IPS-NIHi11 (cell line): ENCODE measurements at places on chromosomes 4 and X.

DNA sequence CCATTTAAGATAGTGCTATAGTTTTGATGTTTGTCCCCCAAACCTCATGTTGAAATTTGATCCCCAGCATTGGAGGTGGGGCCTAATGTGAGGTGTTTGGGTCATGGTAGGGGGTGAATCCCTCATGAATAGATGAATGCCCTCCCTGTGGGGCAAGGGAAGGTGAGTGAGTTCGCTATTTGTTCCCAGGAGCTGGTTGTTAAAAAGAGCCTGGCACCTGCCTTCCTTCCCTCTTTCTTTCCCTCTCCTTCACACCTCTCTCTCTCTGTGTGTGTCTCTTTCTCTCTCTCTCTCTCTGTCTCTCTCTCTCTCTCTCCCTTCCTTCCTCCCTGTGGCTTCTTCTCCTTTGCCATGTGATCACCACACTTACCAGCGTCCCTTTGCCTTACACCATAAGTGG lies 160.7 kb downstream of the AASDH start:
- peak; percentile 27 for DNase-seq

DNA sequence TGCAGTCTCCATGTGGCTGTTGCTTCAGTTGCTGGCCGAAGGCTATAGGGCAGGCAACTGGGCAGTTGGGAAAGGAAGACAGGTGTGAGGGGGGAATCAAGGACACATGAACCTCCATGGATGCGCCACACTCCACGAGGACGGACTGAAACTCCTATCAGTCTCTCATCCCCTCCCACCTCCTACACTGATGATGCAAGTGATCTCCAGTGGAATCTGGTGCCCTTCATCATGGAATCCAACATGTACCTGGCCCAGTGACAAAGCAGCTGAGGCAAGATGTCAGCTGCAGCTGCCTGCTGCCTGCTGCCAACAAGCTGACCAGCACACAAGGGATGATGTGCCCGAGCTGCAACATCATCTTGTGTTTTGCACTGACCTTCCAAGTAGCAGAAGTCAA lies 26.0 kb upstream of the MGST2 start:
- no peak for DNase-seq

- DNase-seq = peak; percentile 41
Observed at GRCh38 chr4:96642490-96642889, 802.6 kb downstream of the PDHA2 start.

DNA sequence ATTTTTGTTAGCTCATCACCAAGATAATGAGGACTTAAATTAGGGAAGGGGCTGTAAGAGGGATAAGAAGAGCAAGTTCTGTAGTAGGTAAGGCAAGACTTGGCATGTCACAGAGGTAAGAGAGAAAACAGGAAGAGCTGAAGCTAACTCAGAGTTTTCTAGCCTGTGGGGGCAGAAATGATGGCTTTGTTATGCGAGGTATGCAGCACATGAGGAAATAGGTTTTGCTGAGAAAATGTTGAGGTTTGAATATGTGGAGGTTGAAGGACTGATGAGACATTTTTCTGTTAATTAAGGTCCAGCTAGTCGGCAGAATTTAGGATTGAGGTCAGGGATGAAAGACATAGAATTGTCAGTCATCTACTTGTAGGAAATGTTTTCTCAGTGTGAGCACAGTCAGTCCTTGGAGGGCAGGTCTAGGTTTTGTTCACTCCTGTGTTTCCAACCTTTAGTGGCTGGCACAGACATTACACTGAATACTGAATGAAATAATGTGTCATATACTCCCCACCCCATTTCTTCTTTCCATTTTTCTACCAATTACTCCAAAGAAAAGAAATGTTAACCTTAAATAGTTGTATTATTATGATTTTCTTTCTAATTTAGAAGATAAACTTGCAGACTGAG lies 154.0 kb upstream of the AADAT start:
- DNase-seq = no peak

DNA sequence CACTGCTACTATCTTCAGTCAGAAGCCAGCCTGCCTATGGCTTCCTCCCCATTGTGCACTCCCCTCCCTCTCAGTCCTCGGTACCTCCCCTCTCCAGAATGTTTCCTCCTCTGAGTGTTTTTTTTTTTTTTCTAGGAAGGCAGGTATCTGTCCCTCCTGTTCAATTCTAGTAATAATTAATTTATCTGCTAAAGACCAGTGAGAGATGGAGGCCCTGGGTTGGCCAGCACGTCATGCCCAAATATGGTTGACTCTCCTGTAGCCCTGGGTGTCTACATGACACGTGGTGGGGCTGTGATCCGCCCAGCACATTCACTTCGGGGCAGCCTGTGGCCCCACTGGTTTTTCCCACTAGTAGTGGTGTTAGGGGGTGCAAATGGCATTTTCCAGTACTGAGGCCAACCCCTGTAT lies 1.8 kb downstream of the FLNA start:
- DNase-seq = no peak

DNA sequence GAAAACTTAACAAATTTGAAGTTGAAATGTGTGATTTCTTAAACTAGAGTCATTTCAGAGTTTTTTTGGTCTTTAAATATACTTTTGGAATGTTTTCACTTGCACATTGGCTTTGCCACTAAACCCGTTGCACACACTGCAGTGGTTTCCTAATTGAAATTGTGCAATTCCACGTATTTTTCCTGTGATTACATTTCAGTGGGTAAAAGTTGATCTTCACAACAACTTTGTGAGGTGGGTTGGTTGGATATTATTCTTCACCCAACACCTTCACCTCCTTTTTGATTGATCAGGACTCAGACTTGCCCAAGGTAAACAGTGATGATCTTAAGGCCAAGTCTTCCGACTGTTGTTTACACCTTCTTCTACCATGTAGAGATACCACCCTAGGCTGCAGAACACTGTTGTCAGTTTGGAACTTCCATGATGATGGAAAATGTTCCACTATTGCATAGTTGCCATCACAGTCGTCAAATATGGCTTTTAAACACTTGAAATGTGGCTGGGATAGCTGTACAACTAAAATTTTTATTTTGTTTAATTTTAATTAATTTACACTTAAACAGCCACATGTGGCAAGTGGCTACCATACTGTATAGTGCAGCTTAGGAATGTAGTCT lies 13.7 kb downstream of the SEPTIN11 start:
- no peak for DNase-seq

GRCh38 chr4:31005037-31005436 lies 284.9 kb downstream of the PCDH7 start:
- no peak for DNase-seq

- no peak for DNase-seq
Observed at GRCh38 chr4:146458594-146458993, 63.1 kb downstream of the SLC10A7 start.

- DNase-seq = peak; percentile 16
Observed at GRCh38 chr4:142473218-142473959, 372.7 kb downstream of the INPP4B start.

DNA sequence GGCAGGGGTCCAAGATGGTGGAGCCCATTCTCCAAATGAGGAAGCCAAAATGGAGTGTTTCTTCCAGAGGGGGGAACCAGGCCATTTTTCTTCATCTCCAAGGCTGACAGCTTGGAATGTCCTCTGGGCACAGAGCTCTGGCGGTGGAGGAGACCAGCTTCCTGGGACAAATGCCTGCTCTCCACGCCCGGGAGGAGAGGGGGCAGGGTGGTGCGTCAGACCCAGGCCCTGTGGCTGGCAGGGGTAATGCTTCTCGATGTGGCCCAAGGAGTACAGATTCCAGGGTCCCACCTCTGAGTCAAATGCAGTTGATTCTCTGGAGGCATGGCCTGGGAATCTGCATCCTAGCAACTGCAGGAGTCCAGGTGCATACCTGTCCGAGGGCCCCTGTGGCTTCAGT lies 44.6 kb upstream of the ADRA2C start:
- DNase-seq = no peak

DNA sequence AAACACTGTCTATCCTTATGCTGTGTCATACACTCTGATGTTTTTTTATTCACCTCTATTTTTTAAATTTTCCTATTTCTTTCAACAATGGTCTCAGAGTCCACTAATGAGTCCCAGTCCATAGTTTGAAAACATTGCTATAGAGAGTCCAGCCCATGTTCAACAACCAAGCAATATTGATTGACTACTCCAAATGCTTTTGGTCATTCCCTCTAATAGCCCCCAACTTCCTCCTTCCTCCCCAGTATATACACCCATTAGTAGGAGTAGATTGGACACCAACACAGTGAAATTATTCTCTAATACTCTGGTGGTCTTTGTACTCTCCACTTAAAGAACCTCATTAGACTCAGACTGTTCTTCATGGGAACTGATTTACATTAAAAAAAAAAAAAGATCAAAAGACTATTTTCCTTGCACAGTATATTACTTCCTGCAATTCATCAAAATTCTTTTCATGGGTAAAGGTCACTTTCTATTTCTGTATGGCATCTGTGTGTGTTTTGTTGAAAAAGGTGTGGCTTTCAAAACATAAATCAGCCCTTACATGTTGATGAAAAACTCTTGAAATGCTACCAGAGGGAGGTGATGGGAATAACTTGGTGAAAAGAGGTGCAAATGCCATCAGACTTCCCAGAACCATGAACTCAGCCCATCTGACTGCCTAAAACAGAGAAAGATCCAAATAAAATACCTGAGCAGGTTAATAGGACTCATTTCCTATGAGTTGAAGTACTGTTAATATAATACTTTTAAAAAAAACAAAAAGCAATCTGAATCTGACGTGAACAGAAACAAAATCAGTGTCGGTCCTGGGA lies 250.3 kb upstream of the KLF3 start:
- DNase-seq = no peak

GRCh38 chr4:87884976-87885549 lies 52.3 kb downstream of the MEPE start:
- DNase-seq = no peak

GRCh38 chrX:45322820-45323219 lies 122.1 kb upstream of the DIPK2B start:
- DNase-seq = peak; percentile 3

DNA sequence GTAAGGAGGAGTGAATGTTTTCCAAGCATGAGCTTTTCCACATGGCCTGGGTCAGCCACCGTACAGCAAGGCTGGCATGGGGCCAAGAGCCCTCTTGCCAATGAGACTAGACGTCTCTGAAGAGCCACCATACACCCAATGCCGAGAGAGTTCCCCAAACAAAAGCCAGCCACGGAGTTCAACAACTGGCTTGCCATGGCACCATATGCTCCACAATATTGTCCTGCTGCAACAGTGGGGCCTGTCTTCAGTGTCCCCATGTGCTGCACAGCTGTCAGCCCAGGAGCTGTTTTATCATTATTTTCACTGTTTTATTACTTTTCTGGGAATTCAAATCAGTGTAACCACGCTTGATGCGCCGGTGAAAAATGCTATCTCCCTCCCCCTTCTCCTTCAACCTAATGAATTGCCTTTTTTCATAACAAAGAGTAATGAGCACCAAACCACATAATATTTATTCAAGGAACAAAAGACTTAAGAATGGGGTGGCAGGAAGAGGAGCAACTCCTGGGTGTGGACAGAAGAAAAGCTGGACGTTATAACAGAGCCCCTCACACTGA lies 18.4 kb downstream of the MAML3 start:
- DNase-seq = no peak

DNA sequence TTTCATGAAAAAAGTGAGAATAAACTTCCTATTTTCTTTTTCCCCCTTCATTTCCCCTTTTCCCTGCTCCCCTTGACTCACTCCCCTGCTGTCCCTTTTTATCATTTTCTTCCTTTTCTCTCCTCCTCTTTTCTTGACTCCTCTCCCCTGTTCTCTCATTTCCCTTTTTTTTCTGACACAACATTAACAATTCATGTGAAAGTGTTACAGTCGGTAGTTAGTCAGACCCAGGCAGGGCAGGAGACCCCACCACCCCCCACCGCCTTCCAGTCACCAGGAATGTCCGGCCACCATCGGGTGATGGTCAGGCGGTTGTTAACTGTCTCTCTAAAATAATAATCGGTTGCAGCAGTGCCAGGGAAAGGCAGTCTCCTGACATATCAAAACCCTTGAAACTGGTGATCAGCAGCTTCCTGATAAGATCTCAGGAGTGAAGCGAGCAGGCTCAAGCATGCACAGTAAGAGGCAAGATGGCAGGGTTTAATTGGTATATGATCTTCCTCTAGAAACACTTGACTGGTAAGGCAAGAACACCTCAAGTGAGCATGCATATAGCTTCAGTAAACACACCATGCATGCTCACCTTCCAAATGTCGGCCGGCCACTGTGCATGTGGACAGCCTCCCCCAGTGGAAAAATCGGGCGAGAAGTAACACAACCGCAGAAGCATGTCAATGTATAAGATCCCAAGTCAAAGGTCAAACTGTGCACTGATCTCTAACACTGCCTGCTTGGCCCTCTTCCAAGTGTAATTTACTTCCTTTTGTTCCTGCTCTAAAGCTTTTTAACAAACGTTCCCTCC lies 191.4 kb downstream of the NDST4 start:
- DNase-seq = no peak

- no peak for DNase-seq
Observed at GRCh38 chr4:120694973-120695372, 227.6 kb downstream of the PRDM5 start.
